Left cardiac atrium (tissue), 4 donors: ENCODE measurements at places on chromosomes 6 and 20. TPM values are rescaled to one million over a fixed set of nuclear protein-coding genes. Genes with fewer than 3 reads are reported as not detected.
A peak's percentile ranks its signal among the peaks of the same experiment; 100 is the strongest.

DNA sequence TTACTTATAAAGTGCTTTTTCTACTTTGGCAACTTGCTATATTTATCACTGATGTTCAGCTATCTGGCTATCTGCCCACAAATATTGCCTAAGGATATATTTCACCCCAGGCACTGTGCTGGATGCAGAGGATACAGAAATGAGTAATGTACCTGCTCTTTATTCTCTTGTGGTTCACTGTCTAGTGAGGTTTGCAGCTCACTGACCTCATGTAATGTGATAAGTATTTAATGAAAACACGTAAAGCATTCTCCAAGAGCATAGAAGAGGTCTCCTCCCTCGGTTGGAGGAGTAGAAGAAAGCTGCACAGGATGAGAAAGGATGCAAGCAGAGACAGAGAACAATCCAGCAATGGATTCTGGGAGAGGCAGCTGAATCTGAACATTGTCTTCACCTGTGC lies 610.7 kb downstream of the CBLN4 start:
- no peak for DNase-seq

Gene FAM83C
- not detected for total RNA-seq

DNA sequence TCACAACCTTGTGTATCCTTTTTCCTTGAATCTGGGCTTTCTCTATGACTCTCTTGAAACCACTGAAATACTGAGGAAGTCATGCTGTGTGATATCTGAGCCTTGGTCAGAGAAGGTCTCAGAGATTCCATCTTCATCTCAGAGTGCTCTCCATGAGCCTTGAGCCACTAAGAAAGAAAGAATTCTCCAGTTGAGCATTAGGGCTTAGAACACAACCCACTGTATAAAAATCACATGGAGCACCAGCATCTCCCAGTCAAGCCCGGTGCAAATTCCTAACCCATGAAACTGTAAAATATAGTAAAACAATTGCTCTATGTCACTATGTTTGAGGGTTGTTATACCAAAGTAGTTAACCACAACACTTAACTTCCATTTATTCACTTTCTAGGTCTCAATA lies 181.4 kb downstream of the MOXD1 start:
- DNase-seq, result no peak

- no peak for DNase-seq
Observed at GRCh38 chr6:105740946-105741645, 338.2 kb upstream of the PREP start.

- DNase-seq, result no peak
Observed at GRCh38 chr20:57783196-57783595, 73.4 kb upstream of the PMEPA1 start.

- peak; percentile 45 for DNase-seq
Observed at GRCh38 chr6:41785689-41786450, 1.6 kb upstream of the TOMM6 start.

GRCh38 chr6:35081426-35081851 lies 59.7 kb downstream of the TCP11 start:
- DNase-seq, result no peak

Gene MOG
- 1.7 TPM for total RNA-seq

GRCh38 chr6:79814940-79815339 lies 132.4 kb downstream of the ELOVL4 start:
- no peak for DNase-seq

Gene UBE2C
- 1.6 TPM for total RNA-seq

DNA sequence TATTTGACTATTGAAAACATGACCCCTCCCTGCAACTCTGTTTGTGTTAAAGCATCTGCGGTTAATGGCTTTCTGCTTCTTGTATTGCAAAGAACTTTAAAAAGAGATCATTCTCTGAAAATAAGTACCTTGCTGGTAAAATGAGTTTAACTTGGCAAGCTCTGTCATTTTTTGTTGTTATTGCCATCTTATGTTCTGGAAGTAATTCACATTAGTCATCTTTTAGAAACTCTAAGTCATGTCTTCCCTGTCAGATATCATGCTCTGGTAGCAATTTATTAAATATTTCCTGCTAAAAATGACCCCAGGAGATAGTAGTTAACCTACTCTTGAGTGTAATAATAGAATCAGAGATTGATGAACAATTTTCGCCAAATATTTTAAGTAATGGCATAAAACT lies 890.6 kb downstream of the KIF16B start:
- DNase-seq, result no peak

- DNase-seq, result no peak
Observed at GRCh38 chr6:149046822-149047246, 270.7 kb upstream of the TAB2 start.

Gene SNAP25
- total RNA-seq, result 0.97 TPM

Gene MAN1A1
- total RNA-seq, result 45.0 TPM

GRCh38 chr6:43980004-43980795 lies 147.1 kb downstream of the MRPL14 start:
- DNase-seq, result no peak

DNA sequence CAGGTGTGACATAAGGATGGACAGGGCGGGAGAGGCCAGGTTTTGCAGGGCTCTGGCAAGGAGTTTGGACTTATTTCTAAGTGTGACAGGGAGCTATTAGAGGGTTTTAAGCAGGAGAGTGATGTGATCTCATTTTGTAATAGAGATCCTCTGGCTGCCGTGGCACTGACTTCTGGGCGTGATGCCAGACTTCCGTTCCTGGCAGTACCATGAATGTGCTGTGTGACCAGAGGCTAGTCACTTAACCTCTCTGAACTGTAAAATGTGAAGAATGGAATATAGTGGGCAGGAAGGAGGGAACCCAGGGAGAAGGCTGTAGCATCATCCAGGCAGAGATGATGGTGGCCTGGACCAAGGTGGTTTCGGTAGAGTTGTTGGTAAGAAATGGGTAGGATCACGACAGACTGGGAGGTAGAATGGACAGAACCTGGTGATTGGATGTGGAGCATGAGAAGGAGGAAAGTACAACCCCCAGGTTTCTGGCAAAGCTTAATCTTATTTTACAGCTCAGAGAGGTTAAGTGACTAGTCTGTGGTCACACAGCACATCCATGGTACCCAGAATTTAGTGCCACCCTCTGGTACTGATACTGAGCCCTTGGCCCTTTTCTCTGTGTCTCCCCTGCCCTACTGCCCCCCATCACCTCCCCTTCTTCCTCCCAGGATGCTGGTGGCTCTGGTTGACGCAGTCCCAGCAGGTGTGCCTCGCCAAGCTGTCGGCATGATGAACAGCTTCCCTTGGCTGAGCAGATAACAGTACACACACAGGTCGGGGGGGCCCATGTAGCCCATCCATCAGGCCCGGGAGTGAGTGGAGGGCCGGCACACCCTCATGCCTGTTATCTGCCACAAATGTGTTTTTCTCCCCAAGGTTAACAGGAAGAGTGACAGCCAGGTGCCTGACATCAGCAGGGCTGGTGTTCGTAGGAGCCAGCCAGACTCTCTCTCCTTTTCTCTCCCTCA lies 52.9 kb upstream of the CTNNBL1 start:
- DNase-seq, result no peak

Gene HDGFL1
- total RNA-seq, result not detected

Gene POU3F2
- not detected for total RNA-seq

DNA sequence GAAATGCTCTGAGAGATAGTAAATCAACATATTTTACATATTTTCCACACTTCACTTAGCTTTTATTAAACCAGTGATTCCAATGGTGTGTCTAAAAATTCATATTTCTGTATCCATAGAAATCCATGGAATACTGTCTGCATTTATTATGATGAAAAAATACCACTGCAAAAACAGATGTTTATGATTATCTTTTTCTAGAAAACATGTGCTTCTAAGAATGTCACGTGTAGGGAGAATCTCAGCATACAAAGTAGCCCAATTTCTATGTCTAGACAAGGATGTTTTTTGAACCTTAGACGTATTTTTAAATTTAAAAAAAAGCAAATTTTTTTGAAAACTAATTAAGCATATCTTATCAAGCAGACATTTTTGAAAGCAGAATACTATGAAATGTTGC lies 622.4 kb downstream of the TENT5A start:
- no peak for DNase-seq

Gene ZFP57
- 0.24 TPM for total RNA-seq

- DNase-seq, result no peak
Observed at GRCh38 chr6:109028439-109028838, 66.2 kb downstream of the SESN1 start.

- no peak for DNase-seq
Observed at GRCh38 chr20:33825340-33826269, 14.5 kb downstream of the CHMP4B start.

Gene IBTK
- total RNA-seq, result 22.3 TPM

Gene PCSK2
- total RNA-seq, result 1.5 TPM

- no peak for DNase-seq
Observed at GRCh38 chr20:19789009-19789408, 31.0 kb downstream of the RIN2 start.

DNA sequence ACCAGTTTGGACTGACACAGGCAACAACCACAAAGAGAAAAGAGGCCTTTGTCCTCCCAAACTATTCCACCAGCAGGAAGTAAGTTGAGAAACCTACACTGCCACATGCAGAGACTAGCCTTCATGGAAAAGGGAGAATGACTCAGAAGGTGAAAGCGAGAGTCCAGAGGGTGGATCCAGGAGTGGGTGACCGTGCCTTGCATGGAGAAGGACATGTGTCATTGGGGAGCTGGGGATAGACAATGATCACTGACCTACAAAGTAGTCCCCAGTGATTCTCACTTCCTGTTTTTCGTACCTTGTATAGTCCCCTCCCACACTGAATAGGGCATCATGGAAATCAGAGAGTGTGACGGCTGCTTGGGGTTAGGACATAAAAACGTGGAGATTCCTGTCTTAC lies 91.9 kb downstream of the MYLK4 start:
- no peak for DNase-seq

Gene CRIP3
- 0.85 TPM for total RNA-seq

- no peak for DNase-seq
Observed at GRCh38 chr6:141963543-141964295, 169.0 kb upstream of the GJE1 start.

DNA sequence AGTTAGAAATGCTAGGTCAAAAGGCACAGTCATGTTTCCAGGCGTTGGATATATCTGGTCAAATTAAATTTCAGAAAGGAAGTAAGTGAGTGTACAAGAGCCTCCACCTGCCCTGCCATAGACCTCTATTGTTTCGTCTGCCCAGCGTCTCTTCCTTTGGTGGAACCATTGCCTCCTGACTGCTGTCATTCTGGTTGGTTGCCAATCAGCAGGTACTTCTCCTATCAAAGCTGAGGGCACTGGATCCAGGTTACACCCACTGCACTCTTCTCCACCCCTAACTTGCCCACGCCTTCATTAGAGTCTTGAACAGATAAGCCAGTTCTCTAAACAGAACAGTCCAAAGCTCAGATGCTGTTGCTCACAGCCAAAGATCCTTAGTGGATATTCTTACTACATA lies 2.6 kb upstream of the WFDC5 start:
- no peak for DNase-seq

Gene RAET1E
- total RNA-seq, result 0.89 TPM

DNA sequence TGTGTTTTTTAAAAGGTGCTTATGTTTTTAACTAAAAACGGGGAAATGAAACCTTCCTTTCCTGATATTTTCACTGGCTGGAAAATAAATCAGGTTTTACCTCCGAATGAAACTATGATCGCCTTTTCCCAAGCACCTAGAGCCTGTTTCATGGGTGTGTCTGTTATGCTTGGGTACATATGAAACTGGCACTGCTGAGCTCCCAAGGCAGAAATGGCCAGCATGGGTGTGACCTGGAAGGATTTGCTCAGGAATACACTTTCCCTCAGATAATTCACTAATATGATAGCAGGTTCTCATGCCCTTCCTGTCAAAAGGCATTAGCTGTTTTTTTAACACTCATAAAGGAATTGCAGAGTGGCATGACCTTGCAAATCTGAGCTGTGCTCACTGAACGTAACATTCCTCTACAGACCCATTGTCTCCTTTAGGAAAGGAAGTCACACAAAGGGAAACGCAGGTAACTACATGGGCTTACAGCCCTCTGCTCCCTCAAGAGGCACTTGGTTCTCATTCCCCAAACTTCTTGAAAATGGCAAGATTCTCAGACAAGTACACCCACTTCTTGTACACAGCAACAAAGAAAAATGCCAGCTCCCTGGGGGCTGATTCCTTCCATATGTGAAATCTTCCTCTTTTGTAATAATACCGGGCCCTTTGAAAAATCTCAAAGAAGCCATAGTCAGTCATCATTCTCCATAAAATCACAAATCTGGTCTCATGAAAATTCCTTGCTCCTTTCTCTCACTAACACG lies 72.7 kb downstream of the METTL24 start:
- no peak for DNase-seq

Gene GMPR
- 65.2 TPM for total RNA-seq

Gene ADGRG6
- 13.4 TPM for total RNA-seq

DNA sequence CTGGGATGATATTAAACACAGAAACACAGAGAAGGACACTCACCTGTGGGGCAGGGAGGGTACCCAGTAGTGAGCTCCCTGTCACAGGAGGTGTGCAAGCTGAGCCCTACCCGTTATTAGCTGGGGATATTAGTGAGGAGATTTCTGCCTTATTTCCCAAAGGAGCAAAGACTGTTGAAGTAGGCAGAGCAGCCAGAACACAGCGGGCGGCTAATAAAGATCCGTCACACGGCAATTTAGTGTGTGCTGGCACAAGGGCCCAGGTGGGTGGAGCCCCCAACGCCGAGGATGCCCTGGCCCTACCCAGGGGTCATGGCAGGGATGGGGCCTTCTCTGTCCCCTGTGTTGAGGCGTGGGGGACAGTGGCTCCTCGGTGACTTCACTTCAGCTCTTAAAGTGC lies 8.3 kb downstream of the VSTM2L start:
- no peak for DNase-seq

- DNase-seq, result no peak
Observed at GRCh38 chr20:36468149-36469000, 72.9 kb upstream of the MYL9 start.

DNA sequence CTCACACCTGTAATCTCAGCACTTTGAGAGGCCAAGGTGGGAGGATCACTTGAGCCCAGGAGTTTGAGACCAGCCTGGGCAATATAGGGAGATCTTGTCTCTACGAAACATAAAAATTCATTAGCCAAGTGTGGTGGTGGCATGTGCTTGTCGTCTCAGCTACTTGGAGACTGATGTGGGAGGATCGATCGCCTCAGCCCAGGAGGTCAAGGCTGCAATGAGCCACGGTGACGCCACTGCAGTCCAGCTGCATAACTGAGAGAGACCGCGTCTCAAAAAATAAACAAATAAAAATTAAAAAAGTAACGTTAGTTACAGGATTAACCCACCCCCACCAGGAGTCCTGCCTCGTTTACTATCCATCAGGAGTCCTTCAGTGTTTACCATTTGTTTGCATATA lies 345.1 kb downstream of the BTBD3 start:
- DNase-seq, result no peak

DNA sequence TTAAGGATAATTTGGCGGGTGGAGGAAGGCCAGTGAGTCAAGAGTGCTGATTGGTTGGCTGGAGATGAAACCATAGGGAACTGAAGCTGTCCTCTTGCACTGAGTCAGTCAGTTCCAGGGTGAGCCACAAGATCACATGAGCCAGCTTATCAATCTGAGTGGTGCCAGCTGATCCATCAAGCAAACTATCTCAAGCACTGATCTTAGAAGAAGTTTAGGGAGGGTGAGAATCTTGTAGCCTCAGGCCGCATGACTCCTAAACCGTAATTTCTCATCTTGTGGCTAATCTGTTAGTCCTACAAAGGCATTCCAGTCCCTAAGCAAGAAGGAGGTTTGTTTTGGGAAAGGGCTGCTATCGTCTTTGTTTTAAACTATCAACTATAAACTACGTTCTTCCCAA lies 954.3 kb downstream of the KIF16B start:
- DNase-seq, result no peak

Gene BACH2
- 2.5 TPM for total RNA-seq

GRCh38 chr6:157198425-157199279 lies 124.7 kb downstream of the TMEM242 start:
- peak; percentile 60 for DNase-seq
